Activated T-cell treated with anti-CD3 and anti-CD28 coated beads for 24 hours (primary cell): ENCODE measurements at places on chromosomes 12 and 14.

- no peak for DNase-seq
Observed at GRCh38 chr12:103947871-103948555, 17.7 kb upstream of the TDG start.

DNA sequence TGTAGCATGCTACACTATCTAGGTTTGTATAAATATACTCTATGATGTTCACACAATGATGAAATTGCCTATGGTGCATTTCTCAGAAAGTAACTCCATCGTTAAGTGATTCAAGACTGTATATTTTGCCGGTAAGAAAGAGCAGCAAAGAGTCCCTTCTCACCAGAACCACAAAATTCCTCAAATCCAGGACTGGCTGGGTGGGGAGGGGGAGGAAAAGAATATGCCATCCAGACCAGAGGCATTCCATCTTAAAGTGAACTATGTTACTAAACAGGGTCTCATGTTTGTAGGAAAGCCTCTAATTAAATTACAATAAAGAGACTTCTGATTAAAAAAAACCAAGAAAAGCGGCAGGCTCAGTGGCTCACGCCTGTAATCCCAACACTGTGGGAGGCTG, 11.5 kb downstream of the UBE2N start:
- DNase-seq = no peak

GRCh38 chr14:53767566-53767965, 189.1 kb downstream of the BMP4 start:
- no peak for DNase-seq

DNA sequence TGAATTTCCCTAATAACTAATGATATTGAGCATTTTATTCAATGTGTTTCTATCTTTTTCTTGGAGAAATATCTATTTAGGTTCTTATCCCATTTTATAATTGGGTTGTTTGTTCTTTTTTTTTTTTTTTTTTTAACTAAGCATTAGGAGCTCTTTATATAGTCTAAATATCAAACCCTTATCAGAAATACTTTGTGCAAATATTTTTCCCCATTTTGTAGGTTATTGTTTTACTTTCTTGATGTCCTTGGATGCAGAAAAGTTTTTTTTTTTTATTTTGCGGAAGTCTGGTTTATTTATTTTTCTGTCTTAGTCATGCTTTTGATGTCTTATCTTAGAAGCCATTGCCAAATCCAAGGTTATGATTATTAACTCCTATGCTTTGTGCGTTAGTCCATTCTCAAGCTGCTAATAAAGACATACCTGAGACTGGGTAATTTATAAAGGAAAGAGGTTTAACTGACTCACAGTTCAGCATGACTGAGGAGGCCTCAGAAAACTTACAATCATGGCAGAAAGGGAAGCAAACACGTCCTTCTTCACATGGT, 434.3 kb upstream of the TBX3 start:
- no peak for DNase-seq

GRCh38 chr12:108542320-108542719, 18.7 kb downstream of the SART3 start:
- DNase-seq = no peak

DNA sequence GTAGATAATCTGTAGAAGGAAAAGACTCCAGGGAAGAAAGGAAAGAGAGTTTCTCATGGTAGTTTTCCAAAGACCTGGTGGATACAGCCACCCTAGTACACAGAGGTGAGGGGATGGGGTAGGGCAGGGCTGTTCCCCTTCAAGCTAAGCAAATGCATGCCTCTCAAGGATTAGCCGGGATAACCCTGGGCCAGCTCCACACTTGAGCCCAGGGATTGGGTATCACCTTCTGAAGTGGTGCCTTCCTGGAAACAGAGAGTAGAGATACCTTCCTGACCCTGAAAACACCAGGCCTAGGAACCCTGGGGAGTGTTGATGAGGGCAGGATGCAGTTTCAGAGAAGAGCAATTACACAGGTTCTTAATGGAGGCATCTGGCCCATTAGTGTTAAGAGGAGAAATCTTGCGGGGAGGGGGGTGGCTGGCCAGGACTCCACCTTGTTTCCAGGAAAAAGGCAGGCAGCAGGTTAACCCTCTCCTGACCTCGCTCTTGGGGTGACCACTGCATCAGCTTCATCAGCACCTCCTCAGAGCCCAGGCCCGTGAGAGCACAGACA, 106.9 kb upstream of the TMEM233 start:
- no peak for DNase-seq

- no peak for DNase-seq
Observed at GRCh38 chr12:87678453-87678852, 350.7 kb downstream of the C12orf50 start.

DNA sequence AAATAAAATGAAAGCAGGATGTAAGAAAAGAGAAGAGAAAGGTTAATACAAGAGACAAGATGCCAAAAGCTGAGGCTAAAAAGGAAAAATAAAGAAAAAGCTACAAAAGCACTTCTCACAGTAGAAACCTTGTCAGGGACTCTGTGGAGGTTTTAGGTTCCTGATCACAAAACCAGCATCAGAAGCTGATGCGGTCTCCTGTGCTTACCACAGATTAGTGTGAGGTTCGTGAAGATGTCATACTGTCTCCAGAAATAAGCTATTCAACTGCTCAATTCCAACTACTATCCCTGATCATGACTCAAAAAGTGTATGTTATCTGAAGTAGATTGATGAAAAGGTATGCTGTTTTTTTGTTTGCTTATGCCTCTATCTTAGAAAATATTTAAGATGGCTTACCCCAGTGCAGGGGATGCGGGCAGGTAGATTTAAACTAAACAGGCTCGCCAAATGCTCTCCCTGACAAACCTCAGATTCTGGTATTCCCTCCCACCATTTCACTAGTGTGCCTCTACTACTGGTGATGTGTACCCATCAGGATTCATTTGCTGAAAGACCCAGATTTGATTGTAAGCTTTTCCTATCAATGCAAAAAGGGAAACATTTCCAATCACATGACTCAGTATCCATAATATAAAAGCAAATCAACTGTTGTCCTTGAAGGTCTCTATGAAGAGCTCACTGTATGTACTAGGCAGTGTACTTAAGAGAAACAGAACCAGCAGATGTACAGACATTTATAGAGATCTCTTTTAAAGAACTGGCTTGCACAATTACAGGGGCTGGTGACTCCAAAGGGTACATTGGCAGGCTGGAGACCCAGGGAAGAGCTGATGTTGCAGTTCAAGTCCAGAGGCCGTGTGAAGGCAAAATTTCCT, 169.5 kb upstream of the FOXN3 start:
- no peak for DNase-seq

DNA sequence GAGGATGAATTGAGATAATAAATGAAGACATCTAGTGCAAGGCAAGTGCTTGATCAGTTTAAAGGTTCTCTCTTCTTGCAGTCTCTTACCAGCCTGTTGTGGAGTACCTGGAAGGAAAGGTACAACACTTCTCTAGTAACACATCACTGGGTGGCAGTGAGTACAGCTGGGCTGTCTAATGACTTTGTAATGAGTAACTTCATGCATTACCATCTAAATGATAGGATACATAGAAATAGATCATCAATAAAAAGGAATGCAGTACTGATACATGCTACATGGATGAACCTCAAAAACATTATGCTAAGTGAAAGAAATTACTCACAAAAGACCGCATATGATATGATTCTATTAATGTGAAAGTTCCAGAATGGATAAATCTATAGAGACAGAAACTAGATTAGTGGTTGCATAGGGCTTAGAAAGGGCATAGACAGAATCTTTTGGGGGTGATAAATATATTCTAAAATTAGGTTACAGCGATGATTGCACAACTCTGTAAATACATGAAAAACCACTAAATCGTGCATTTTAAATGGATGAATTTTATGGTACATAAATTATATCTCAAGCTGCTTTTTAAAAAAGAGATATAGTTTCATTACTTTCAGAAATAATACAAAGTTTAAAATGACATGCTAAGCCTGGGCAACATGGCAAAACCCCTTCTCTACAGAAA, 224.4 kb downstream of the CHST11 start:
- no peak for DNase-seq

GRCh38 chr12:51753980-51754675, 94.4 kb downstream of the FIGNL2 start:
- no peak for DNase-seq

GRCh38 chr12:20366776-20367409, 1.4 kb upstream of the PDE3A start:
- no peak for DNase-seq

GRCh38 chr12:94954029-94954685, 49.3 kb downstream of the NDUFA12 start:
- DNase-seq = no peak

- no peak for DNase-seq
Observed at GRCh38 chr14:103641161-103641560, 12.2 kb downstream of the KLC1 start.

DNA sequence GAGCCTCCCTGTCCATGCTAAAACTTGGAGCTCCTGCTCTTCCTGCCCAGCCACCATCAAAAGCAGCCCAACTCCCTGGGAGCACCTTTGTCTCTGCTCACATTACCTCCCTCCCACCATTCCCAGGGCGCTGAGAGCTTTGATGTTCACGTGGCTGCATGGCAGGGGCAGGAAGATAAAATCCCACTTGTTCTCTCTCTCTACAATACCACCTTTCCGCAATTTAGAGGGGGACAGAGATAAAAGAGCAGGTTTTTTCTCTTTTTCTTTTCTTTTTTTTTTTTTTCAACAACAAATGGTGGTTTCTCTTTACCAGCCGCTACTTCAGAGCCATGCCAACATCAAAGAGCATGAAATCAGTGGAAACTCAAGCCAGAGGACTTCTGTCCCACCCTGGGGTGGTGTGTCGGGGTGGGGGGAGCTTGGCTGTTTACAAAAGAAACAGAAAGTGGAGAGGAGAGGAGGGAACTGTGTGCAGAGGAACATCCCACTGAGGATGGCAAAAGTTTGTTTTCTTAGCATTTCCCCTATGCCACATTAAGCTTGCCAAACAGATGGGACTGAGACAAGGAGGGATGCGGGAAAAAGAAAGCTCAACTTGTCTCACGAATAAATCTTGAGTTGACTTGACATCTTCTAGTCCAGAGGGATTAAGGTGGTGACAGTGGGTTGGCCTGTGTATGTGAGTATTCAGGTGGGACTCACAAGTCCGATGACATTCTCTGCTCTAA, 103.7 kb upstream of the NUDT4 start:
- DNase-seq = no peak

- DNase-seq = no peak
Observed at GRCh38 chr12:27573972-27574371, 50.0 kb downstream of the PPFIBP1 start.

- DNase-seq = no peak
Observed at GRCh38 chr14:28762955-28763326, 3.6 kb upstream of the FOXG1 start.

GRCh38 chr14:92491782-92492181, 21.8 kb upstream of the RIN3 start:
- DNase-seq = no peak

- no peak for DNase-seq
Observed at GRCh38 chr14:36857136-36857535, 195.5 kb downstream of the PAX9 start.

GRCh38 chr14:60720391-60720790, 3.8 kb downstream of the SIX4 start:
- no peak for DNase-seq

DNA sequence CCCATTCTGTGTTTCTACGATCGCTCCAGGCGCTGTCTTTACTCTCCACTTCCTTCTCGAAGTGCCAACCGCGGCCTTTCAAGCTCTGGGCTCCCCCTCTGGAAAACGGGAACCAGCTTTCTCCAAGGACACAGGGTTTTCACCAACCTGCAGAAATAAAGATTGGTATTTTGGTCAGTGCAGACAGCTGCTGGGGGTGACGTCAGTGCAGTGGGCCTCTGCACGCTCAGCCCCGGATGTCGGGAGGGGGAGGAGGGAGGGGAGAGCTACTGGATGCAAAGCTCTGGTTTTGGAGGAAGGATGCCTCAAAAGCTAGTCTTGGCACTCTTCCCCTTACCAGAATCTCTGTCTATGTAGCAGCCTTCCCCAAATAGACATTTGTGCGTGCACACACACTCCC, 19.9 kb downstream of the HRK start:
- peak; percentile 13 for DNase-seq

GRCh38 chr12:52495389-52495788, 2.3 kb upstream of the KRT6A start:
- no peak for DNase-seq

- DNase-seq = no peak
Observed at GRCh38 chr12:24565300-24565699, 383.6 kb downstream of the BCAT1 start.

DNA sequence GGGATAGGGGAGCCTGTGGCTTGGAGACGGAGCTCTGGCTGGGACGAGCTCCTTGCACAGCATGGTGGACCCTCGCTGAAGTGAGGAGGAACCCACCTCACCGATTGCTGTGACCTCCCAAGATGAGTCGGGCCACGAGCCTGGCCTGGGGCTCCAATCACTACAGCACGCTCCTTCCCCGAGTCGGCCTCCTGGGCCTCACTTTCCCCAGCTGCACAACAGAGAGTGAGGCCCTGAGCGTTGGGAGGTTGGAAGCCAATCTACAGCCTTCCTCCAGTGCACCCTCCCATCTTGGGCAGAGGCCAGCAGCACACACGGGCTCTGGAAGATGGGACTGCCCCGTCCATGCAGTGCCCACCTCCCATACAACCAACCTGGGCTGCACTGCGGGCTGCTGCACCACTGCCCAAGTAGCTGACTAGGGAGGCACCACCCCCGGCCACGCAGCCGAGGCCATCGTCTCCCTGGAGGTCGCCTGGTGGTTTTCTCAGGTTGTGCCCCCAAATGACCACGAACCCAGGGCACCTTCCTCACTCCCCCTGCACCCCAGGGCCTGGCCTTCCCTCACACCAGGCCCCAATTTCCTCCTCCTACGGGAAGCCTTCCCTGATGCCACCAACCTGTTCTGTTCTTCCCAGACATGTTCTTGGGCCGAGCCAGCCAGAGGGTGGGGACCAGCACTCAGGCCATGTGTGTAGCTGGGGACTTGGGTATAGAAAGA, 152.3 kb upstream of the C14orf180 start:
- DNase-seq = no peak

GRCh38 chr12:28172434-28173030, 17.7 kb upstream of the CCDC91 start:
- DNase-seq = no peak

DNA sequence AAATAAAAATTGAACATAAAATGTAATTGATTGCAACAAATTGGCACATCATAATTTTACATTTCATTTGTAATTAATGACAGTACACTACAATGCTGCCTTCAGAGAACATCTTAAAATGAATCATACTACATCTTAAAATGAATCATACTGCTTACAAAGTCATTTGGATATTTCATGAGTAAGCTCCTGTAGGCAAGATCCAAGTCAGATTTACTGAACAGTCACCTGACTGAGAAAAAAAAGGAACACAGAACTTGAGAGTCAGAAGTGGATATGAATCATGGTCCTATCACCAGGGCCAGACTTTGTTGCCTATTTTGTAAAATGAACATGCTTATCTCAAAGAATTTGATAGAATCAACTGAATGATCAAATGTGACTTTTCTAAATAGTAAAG, 32.7 kb upstream of the FBLN5 start:
- no peak for DNase-seq

- no peak for DNase-seq
Observed at GRCh38 chr14:21025371-21026273, 761 bp upstream of the NDRG2 start.

DNA sequence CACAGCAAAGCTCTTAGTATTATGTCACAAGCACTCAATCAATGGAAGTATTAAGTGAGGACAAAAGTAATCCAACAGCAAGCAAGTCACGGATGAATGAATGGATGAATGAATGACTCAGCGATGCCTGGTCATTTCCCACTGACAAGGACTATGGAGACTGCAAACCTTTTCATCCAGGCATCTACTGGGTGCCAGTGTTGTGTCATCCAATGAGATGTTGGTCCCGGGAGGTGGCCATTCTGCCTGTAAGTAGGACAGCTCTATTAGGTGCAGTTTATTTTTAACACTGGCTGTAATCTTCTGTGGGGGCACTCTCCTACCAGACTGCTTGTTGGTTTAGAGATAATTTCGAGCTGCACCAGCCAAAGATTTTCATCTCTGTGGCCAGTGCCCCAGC, 39.4 kb downstream of the STAB2 start:
- no peak for DNase-seq
